Left lung (tissue), 14 donors: ENCODE measurements at places on chromosomes 11 and 22.

DNA sequence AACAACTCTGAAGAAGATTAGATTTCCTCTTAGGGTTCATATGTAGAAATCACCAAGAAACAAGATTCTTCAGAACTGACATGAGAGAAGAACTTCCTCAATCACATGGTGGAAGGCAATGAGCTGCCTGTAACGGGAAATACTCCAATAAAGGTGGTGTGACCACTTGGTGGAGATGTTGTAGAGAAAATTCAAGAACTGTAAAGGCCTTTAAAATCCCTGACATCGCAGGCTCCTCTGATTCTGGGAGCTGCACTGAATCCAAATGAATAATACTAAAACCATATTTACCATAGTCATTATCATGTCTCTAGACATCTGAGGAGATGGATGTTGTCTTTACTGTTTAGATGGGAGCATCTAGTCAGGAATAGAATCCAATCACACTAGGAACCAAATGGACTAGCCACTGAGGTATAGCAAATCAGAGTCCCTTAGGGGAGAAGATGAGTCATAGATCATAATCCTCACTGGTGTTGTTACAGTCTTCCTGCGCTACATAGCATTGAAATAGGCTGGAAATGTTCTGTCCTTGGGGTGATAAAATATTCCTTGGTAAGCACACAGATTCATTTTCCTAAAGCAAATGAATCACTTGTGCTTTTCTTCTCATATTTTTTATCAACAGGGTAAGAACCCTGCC, 321.6 kb upstream of the TENM4 start:
- DNase-seq: peak; percentile 61
- no peaks in the 10 kb centered on the region for H3K27me3 ChIP-seq
- H3K4me3 ChIP-seq: no peak overlapping the region
- H3K36me3 ChIP-seq: no peaks in the 10 kb centered on the region
- no peak overlapping the region for H3K27ac ChIP-seq
- H3K4me1 ChIP-seq: no peaks in the 10 kb centered on the region

DNA sequence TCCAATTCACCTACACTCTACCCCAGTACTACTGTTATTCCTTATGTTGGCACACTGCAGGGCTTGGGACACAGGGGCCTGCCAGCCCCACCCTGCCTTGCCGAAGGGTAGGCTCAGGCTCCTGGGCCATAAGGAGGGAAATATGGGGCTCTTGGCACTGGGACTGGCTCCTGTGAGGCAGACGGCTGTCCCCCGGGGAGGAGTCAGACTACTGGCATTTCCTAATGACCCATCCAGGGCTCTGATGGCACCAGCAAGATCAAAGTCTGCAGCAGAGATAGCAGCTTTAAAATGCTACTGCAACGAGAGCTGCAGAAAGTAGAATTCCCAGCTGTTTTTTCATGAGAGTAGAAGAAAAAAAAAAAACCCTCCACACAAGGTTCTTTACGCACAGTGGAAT, 42.2 kb upstream of the CYP2D6 start:
- H3K36me3 ChIP-seq: no peaks in the 10 kb centered on the region
- peaks cover 1% of the 10 kb centered on the region for H3K4me1 ChIP-seq
- no peak overlapping the region for H3K4me3 ChIP-seq
- DNase-seq: no peak
- no peak overlapping the region for H3K27ac ChIP-seq

GRCh38 chr22:37529652-37530345, 10.6 kb upstream of the CARD10 start:
- H3K36me3 ChIP-seq: no peaks in the 10 kb centered on the region
- peaks cover 19% of the 10 kb centered on the region for H3K4me1 ChIP-seq
- no peak overlapping the region for H3K27ac ChIP-seq

GRCh38 chr11:17877886-17878285, 135.0 kb downstream of the SERGEF start:
- peaks cover 12% of the 10 kb centered on the region for H3K36me3 ChIP-seq
- no peaks in the 10 kb centered on the region for H3K4me1 ChIP-seq
- DNase-seq: no peak
- H3K27me3 ChIP-seq: no peaks in the 10 kb centered on the region
- no peak overlapping the region for H3K27ac ChIP-seq
- no peak overlapping the region for H3K4me3 ChIP-seq

DNA sequence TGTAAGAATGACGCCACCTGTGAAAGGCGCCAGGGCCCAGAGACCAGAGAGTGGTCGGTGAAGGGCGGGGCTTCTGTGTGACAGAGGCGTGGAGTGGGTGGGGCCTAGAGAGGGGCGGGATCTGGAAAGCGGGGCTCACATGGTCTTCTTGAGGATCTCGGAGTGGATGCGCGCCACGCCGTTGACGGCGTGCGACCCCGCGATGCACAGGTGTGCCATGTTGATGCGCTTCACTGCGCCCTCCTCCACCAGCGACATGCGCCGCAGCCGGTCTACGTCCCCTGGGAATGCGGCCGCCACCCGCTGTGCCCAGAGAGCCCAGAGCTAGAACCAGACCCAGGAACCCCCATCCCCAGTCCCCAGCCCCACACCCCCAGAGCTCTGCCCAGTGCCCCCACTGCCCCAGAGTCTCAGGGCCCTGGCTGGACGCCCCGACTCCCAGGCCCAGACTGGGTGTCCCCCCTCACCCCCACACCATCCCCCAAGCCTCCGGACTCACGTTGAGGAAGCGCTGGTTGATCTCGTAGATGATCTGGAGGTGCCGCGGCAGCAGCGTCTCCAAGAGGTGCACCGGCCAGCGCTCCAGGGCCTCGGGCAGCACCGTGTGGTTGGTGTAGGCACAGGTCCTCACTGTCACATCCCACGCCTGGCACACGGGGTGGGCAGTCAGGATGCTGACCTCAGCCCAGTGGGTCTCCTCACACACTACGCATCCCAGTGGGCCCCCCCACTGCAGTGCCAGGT, 6.2 kb downstream of the PYGM start:
- H3K27ac ChIP-seq: no peak overlapping the region
- DNase-seq: peak; percentile 78
- H3K36me3 ChIP-seq: no peaks in the 10 kb centered on the region
- H3K4me1 ChIP-seq: no peaks in the 10 kb centered on the region
- no peak overlapping the region for H3K4me3 ChIP-seq
- H3K27me3 ChIP-seq: no peaks in the 10 kb centered on the region

DNA sequence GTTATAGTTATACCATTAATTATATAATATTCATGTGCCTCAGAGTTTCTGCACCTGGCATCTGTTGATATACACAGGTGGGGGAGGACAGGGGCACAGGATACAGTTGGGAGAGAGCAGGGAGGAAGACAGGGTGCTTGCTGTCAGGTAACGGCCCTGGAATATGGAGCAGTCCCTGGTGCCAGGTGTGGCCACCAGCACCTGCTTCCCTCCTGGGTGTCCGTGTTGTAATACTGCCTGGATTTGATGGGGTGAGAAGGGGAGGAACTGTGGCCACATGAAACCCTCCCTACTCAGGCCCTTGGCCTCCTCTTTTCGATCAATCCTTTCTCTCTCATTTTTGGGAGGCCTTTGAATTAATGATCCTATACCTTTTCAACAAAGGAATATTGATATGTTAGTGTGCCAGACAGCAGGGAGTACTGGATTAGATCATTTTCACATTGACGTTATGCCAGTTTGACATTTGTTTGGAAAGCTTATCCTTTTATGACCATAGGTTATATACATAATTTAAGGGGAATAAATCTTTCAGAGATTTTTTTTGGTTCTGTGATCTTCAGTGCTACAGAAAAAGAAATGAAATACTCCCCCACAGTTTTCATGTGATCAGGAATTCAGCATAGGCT, 88.6 kb downstream of the TEAD1 start:
- no peaks in the 10 kb centered on the region for H3K27me3 ChIP-seq
- no peak overlapping the region for H3K4me3 ChIP-seq
- H3K27ac ChIP-seq: no peak overlapping the region
- no peaks in the 10 kb centered on the region for H3K4me1 ChIP-seq

- H3K4me3 ChIP-seq: no peak overlapping the region
- no peak for DNase-seq
- peaks cover 74% of the 10 kb centered on the region for H3K27me3 ChIP-seq
These were observed 8.2 kb downstream of the FGF19 start for GRCh38 chr11:69695581-69695980.

GRCh38 chr11:117199053-117199915, at the start of gene TAGLN:
TAGLN (plus strand) TSS chr11:117199370; CDS start chr11:117203014, 3,644 bp downstream.
- peaks cover 11% of the 10 kb centered on the region for H3K4me1 ChIP-seq
- peaks cover 45% of the 10 kb centered on the region for H3K36me3 ChIP-seq
- no peaks in the 10 kb centered on the region for H3K27me3 ChIP-seq
- DNase-seq: peak; percentile 76
- H3K4me3 ChIP-seq: peak within 1 kb of the TSS; percentile 34

GRCh38 chr11:120719348-120719747, 207.8 kb downstream of the GRIK4 start:
- DNase-seq: no peak
- H3K4me1 ChIP-seq: no peaks in the 10 kb centered on the region

GRCh38 chr11:18527512-18527911, 770 bp upstream of the TSG101 start:
- no peaks in the 10 kb centered on the region for H3K27me3 ChIP-seq
- peak overlapping the region; percentile 84 for H3K4me3 ChIP-seq
- H3K36me3 ChIP-seq: no peaks in the 10 kb centered on the region
- peaks cover 5% of the 10 kb centered on the region for H3K4me1 ChIP-seq
- DNase-seq: no peak

- H3K27me3 ChIP-seq: no peaks in the 10 kb centered on the region
- no peak overlapping the region for H3K4me3 ChIP-seq
- no peak for DNase-seq
- H3K36me3 ChIP-seq: no peaks in the 10 kb centered on the region
These were observed 20.3 kb upstream of the CCDC90B start for GRCh38 chr11:83306200-83307080.

DNA sequence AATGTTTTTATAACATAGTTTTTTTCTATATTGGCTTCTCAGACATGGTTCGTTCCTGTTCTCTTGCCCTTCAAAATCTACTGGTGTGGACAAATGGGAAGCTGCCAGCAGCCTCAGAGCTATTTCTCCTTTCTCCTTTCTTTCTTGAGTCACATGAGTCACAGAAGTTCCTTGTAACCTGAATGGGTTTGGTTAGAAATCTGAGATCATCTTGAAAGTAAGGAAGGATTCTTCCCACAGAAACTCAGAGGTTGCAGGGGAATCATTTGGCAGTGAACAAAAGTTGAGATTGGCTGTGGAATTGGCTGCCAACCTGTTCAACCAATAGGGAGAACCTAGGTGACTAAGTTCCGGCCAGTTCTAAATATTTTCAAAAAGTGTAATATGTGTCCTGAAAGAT, 12.5 kb downstream of the PLET1 start:
- H3K4me3 ChIP-seq: no peak overlapping the region
- no peaks in the 10 kb centered on the region for H3K27me3 ChIP-seq
- DNase-seq: no peak
- no peaks in the 10 kb centered on the region for H3K4me1 ChIP-seq
- no peaks in the 10 kb centered on the region for H3K36me3 ChIP-seq

- no peak overlapping the region for H3K4me3 ChIP-seq
- no peak for DNase-seq
- no peak overlapping the region for H3K27ac ChIP-seq
- H3K36me3 ChIP-seq: no peaks in the 10 kb centered on the region
- no peaks in the 10 kb centered on the region for H3K4me1 ChIP-seq
These were observed 15.1 kb downstream of the P2RY2 start for GRCh38 chr11:73233211-73233610.

GRCh38 chr22:23804781-23805291, 18.1 kb downstream of the SMARCB1 start:
- H3K27me3 ChIP-seq: no peaks in the 10 kb centered on the region
- H3K27ac ChIP-seq: no peak overlapping the region
- DNase-seq: no peak

- no peaks in the 10 kb centered on the region for H3K27me3 ChIP-seq
- H3K27ac ChIP-seq: no peak overlapping the region
- H3K4me3 ChIP-seq: no peak overlapping the region
- no peaks in the 10 kb centered on the region for H3K4me1 ChIP-seq
- H3K36me3 ChIP-seq: no peaks in the 10 kb centered on the region
These were observed 15.3 kb upstream of the SYTL2 start for GRCh38 chr11:85826116-85826855.

DNA sequence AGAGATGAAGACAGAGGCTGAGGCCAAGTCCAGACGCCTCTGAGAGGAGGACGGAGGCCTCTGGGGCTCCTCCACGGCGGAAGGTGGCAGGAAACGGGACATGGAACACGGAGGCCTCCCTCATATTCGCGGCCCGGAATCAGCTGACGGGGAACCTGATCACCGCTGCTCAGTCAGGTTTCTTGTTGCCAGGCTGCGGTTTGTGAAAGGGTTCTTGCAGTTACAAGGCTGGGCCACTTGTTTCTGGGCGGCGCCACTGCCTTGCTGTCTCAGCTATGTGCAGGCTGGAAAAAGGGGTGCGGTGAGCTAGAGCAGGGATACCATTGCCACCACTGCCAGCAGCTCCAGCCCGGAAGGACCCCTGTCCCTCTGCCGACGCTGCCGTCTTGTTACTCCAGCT, 10.0 kb upstream of the MMP1 start:
- H3K36me3 ChIP-seq: no peaks in the 10 kb centered on the region
- H3K4me1 ChIP-seq: no peaks in the 10 kb centered on the region
- no peak overlapping the region for H3K4me3 ChIP-seq
- H3K27me3 ChIP-seq: no peaks in the 10 kb centered on the region

DNA sequence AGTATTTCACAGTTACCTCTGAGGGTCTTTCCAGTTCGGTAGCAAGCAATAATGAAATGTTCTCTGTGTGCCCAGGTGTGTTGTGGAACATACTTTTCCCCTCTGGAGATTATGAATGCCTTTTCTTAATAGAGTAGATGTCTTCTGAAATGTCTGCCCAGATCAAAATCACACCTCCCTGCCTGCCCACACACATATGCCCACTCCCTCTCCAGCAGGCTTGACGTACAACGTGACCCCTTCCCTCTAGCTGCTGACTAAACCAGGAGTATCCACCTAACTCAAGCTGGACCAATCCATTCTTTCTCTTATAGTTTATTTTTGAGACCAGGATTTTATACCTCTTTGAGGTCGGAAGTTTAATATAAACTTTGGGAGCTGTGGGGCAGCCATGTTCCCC, 48.7 kb downstream of the ME3 start:
- no peaks in the 10 kb centered on the region for H3K36me3 ChIP-seq
- no peak overlapping the region for H3K27ac ChIP-seq
- no peak overlapping the region for H3K4me3 ChIP-seq
- no peaks in the 10 kb centered on the region for H3K4me1 ChIP-seq
